ENCODE measurements at places on chromosomes 12 and 14.

DNA sequence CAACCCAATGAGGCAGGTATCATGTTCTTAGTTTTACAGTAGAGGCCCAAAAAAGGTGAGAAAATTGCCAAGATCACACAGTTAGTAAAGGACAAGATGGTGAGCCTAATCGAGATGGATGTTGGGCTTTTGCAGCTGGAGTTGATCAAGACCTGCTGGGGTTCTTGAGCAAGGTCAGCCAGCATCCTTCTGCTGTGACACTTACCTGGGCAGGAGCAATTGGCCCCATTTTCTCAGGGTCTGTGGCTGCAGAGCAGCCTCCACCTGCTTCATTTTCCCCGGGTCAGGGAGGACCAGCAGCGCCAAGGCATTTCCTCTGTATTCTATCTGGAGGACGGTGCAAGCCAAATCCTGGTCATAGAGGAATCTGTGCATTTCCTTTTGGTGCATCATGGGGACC lies 6.5 kb downstream of the SERPINA11 start:
- no peak for DNase-seq

DNA sequence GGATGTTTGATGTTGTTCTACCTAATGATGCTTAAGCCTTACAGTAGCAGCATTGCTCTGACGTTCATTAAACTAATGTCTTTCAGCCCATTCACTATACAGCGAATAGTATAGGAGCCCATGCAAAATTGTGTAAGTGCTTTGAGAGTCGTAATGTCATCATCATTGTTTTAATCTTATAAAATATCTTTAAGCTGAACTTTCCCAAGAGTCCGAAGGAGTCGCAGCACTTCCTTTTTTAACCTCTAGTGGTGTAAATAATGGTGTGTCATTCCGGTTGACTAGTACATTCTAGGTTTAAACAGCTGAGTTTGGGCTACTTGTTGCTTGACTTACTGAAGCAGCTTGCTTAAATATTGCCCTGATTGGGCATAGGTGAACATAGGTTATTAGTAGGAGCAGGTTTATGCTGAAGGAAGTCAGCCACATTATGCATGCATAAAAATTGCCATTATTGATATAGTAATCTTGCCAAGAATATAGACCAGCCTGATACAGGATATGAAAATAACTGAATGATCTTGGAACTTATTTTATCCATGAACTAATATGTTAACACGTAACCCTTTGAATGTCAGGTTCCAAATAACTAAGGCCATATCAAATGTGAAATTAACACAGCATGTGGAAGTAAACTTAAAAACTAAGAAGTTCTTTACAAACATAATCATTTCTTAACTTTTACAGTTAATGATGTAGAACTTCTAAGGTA lies 2.6 kb downstream of the WNK1 start:
- peak; percentile 63 for DNase-seq

DNA sequence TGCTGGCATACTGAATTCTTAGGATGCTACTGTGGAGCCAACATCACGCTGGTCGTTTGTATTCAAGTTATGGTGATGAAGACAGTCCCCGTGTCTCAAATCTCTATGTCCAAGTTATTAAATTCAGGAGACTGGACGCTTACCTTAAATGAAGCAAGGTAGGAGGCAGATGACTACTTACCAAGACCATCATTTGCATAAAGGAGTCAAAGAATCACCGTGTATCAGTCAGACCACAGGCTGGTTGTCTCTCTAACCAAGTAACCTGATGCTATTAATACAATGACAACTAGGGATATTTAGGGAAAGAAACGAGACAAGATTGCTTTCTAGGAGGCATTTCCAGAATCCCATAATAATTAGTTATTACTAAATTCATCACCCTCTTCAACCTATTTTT lies 78.1 kb upstream of the FRMD6 start:
- DNase-seq = no peak

DNA sequence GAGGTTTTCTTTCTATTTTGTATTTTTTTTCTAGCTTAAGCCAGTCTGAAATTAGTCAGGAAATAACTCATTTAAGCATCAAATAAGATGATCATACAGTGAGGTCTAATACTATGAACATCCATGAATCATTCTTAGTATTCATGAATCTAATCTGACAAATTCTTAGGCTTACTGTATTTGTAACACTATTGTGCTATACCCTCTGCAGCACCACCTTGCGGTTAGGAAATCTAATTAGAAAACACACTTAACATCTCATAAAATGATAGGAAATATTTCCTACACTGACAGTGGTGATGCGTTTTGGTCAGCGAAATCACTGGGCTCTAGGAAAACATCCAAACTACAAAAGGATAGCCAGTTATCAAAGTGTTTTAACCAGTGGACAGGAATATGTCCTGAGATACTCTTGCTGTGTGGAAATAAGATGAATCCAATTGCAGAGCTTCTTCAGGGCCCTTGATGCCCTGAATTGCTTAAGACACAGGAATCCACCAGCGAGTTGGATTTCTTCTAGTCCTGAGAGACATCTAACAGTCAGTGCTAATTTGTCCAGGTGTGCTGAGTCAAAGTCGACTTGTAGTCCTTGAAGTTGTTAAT lies 109.3 kb upstream of the MYF6 start:
- peak; percentile 41 for DNase-seq

- peak; percentile 89 for DNase-seq
Observed at GRCh38 chr14:36091096-36091495, 85.4 kb downstream of the PTCSC3 start.

DNA sequence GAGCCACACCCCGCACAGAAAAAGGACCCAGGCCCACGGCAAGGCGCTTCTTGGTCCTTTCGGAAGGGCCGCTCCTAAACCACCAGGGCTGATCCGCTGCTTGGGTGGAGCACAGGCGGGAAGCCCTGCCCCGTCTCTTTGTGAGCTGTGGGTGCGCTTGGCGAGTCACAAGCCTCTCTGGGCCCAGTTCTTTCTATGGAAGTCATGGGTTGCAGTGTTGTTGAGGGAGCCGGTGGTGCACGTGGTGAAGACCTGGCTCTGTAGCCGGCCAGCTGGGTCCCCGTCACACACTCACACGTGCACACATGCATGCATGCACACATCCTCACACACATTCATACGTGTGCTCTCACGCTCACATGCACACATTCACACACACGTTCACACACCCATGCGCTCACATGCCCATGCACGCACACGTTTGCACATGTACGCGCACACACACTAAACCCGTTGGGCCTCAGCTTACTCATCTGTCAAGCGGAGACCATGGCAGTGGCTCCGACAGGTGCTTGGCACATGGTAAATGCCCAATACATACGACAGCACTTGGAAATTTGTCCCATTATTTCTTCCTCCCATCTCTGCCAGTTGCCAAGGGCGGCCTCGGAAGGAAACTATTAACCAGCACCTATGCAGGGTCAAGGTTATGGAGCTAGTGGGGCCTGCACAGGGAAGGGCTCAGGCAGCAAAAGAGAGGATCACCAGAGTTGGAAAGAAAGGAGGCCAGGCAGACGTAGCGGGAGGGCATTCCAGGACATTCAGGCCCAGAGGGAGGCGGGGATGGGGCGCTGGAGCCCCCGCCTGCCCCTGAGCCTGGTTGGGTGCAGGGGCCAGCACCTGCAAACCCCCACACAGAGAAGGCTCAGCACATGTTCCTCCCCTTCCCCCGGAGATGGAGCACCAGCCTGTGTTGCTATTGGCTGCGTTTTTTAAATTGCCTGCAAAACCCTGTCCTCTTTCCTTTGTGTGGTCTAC lies 96.9 kb downstream of the SETD3 start:
- no peak for DNase-seq

- DNase-seq = peak; percentile 89
Observed at GRCh38 chr14:24368562-24369252, 723 bp downstream of the NFATC4 start.

GRCh38 chr12:132506328-132507160 lies 16.6 kb downstream of the FBRSL1 start:
- peak; percentile 90 for DNase-seq

DNA sequence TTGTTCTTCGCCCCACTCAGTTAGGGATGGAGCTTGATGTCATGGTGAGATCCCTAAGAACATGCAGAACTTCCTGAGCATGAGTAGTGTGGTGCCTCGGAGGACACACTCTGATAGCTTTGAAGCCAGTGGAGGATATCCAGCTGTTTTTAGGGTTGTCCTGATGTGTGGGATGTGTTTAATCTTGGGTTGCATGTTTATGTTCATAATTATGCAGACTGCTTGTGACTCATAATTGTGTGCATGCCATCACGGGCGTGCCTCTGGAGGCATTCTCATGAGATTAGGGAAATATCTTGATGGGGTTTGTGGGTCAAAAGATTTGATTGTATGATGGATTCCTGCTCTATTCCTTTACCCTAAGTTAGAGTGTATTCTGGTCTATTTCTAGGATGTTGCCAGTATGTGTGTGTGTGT lies 267.4 kb upstream of the PELI2 start:
- peak; percentile 63 for DNase-seq

GRCh38 chr12:50984586-50985298 lies 32.4 kb downstream of the HIGD1C start:
- no peak for DNase-seq

GRCh38 chr14:27049701-27050100 lies 451.9 kb upstream of the NOVA1 start:
- no peak for DNase-seq
